Caudate nucleus (tissue), 63 donors: ENCODE measurements at places on chromosomes 6 and 20.

DNA sequence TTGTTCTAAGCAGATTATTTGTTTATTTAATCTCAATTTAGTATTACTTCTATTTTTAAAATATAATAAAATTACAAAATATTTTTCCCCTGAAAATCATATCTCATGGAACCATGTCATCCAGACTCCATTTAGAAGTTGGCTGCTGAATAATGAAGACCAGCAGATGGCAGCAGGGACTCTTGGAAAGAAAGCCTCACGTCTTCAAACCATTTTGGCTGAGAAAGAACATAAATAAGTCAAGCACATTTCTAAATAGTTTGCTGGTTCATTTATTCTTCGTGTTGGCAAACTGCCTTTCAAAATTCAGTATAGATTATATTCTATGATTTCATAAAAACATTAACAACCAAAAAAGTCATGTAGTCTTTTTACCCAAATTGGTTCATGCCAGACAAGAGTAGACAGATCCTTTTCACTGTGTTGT is 71.7 kb downstream of the RCAN2 start:
- DNase-seq: peak; percentile 5

DNA sequence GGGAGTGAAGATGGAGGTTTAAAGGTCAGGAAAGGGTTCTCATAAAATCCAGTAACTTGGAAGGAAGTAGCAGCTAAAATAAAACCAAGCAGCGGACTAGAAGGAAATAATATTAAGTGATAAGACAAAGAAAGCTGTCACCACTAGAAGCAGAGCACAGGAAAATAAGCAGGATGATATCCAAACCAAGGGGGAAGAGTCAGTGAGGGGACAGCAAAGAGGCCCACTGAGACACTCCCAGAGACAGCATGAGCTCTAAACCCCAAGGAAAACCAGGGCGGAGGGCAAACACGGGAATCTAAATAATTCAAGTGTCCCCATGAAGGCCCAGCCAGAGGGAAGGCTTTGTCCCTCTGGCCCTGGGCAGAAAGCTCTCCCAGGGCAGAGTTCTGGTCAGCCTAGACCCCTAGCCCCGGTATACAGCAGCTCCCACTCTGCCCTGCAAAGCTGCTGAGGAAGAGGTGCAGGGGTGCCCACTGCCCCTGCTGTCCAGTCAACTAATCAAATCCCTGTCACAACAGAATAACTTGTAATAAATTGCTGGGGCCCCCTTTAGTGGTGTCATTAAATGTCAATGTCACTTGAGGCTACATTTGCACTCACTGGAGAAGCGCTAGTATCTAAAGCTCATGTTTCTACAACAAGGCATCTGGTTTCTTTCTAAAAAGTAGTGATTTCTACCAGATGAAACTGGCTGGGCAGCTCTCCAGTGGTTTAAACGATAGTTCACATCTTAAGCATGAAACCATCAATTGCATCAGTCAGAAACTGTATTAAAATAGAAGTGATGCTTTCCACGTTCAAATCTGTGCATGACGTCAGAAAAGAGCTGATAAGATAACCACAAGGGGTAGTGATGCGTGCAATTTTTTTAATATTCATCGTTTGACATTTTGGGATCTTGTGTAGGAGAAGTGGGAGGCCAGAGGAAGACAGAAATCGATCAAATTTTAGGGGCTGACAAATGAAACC is 13.6 kb downstream of the PDE10A start:
- no peak for DNase-seq

DNA sequence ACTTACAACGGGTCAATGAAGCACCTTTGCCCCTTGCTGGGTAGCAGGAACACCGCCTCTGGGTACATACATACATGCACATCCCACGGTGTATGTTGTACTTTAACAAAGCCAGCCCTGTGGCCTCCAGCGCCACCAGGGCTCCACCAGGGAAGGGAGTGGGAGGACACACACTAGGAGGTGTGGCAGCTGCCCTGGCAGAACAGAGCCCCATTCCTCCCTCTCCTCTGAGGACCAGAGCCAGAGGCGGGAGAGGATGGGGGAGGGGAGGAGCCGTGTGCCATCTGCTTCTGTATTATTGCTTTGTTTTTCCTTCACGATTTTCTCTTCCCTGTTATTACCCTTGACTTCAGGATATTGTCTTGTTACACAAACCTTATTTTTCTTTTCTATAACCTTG is 105.8 kb upstream of the TRAF3IP2 start:
- DNase-seq: peak; percentile 52

DNA sequence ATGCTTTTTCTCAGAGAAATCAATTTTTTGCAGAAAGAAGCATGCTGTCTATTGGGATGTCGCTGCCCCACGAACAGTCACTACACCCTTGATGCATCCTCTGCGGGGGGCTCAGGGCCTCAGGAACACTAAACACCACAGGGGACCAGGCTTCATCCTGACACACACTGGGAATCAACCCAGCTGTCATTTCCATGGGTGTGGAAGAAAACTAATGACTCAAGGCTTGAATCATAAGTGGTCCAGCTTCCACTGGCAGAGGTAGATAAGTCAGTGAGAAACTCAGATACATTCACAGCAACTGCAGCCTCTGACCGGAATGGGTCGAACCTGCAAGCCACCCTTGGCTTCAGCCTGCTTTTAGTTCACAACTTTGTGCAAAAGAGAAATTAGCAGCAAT is 81.3 kb upstream of the SPTLC3 start:
- DNase-seq: no peak
